ENCODE measurements at places on chromosomes 6 and 20. TPM values are rescaled to one million over a fixed set of nuclear protein-coding genes. Genes with fewer than 3 reads are reported as not detected.

Gene SLC17A1
- not detected for total RNA-seq

Gene KIAA0408
- 5.9 TPM for total RNA-seq

Gene NANP
- 4.5 TPM for total RNA-seq

Gene CITED2
- 19.5 TPM for total RNA-seq

Gene C20orf96
- total RNA-seq, result 0.57 TPM

Gene CNKSR3
- 14.9 TPM for total RNA-seq

Gene CDSN
- not detected for total RNA-seq

Gene REM1
- not detected for total RNA-seq

Gene NKAPL
- not detected for total RNA-seq

All from Daoy (cell line).